Left ventricle myocardium inferior (tissue), 1 donor: ENCODE measurements at places on chromosomes 12 and 14. TPM values are rescaled to one million over a fixed set of nuclear protein-coding genes. Genes with fewer than 3 reads are reported as not detected.

Gene IRAK3
- 4.8 TPM for total RNA-seq

Gene HOXC10
- not detected for total RNA-seq

Gene CMKLR1
- 5.7 TPM for total RNA-seq

Gene KLRG1
- total RNA-seq: 6.9 TPM

Gene KRT77
- total RNA-seq: not detected

Gene BCL2L14
- total RNA-seq: not detected

Gene TMEM233
- 0.11 TPM for total RNA-seq

Gene MYF5
- total RNA-seq: not detected

Gene BDKRB2
- 0.49 TPM for total RNA-seq

Gene DAD1
- 118 TPM for total RNA-seq

Gene PIWIL1
- not detected for total RNA-seq

Gene BCL11B
- total RNA-seq: 0.11 TPM

Gene NRIP2
- total RNA-seq: 1.2 TPM

GRCh38 chr14:76881348-76881747 is 55.1 kb downstream of the LRRC74A start:
- no peak for DNase-seq

GRCh38 chr14:102020058-102020971 is 55.9 kb downstream of the DYNC1H1 start:
- DNase-seq: no peak

DNA sequence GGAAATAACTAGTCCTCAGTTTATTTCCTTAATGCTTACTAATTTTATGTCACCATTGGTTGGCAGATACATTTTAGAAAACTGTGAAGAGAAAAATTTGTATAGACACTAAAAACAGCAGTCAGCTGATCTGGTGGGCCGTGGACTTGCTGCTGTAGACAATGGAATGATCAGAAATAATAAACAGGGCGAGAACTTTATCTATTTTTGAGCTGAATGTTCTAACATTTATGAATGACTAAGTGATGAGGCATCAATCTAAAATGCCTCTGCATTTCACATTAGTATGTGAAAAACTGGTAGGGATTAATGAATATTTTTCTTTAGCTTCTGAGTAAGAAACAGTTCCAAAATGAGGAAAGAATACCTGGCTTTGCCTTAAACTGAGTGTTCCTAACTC is 24.8 kb upstream of the PKP2 start:
- no peak for DNase-seq

DNA sequence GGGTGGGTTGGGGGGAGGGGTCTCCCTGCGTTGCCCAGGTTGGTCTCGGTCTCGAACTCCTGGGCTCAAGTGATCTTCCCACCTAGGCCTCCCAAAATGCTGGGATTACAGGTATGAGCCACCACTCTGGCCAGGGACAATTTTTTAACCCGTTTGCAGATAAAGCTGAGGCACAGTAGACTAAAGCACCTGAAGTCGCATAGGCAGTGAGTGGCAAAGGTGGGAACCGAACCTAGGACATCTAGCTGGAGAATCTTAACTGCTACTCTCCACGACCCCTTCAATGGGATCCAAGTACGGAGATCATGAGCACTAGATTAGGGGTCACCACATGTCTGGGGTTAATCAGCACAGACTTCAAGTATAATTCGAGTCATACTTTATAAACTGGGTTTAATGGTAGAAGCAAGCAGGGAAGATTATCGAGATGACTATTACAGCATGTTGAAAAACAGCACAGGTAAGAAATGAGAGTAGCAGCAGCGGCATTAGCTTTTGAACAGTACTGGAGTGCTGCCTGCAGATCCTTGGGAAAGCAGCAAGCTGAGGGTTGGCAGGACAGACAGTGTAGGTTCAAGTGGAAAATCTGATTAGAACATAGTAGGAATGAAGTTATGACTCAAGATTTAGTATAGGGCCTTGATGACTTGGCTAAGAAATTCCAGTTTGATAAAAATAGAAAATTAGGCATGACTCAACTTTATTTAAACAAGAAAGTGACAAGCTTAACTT is 23.9 kb downstream of the NID2 start:
- DNase-seq: no peak

DNA sequence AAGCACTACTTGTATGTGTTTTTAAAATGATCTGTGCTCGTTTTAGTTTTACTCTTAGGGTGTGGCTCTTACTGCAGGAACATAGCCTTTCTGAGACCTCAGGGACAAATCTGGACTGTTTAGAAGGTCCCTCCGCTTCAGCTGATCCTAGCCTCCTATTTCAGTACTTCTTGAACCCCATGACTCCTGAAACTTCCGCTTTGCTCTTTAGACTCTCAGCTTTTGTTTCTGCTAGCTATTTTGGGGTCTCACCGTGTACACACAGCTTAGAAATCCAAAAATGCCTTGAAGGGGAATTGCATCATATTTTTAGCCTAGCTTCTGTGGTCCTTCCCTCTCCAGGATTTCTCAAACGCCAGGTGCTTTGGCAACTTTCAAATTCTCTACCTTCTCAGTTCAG is 8.3 kb downstream of the OR11G2 start:
- no peak for DNase-seq

GRCh38 chr12:45601390-45601789 is 128.1 kb upstream of the ARID2 start:
- no peak for DNase-seq

GRCh38 chr14:72646861-72647528 is 246.9 kb downstream of the DPF3 start:
- DNase-seq: no peak

- DNase-seq: no peak
Observed at GRCh38 chr12:24714237-24714636, 234.7 kb downstream of the BCAT1 start.

GRCh38 chr14:77590845-77591485 is 25.5 kb downstream of the SPTLC2 start:
- DNase-seq: no peak

DNA sequence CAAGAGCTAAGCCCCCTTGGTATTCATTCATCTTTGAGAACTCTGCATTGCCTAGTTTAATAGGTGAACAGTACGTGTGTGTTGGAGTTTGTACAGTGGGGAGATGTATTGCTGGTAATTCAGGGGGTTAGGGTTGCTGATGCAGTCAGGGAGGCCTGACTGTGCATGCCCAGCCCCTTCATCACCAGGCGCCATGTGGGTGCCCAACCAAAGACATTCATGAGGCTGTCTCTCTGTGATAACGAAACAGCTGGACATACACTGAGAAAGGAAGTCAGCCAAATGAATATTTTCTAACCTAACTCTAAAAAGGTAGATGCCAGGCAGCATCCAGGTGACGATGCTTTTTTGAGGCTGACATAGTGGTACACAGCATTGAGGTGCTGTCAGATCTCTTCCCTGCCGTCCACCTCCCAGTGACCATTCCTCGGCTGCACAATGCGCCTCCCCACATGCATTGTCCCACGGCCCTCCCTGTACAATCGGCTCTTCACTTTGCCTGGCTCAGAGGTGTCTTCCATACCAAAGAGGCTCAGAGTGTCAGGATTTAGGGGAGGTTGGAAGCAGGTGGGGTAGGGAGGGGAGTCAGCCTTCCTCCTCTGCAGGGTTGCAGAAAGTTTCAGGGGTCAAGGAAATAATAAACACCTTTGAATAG is 19.0 kb downstream of the EML1 start:
- no peak for DNase-seq

- no peak for DNase-seq
Observed at GRCh38 chr12:57628280-57629191, 4.5 kb downstream of the B4GALNT1 start.

- peak; percentile 90 for DNase-seq
Observed at GRCh38 chr12:49188201-49188915, 522 bp downstream of the TUBA1A start.

DNA sequence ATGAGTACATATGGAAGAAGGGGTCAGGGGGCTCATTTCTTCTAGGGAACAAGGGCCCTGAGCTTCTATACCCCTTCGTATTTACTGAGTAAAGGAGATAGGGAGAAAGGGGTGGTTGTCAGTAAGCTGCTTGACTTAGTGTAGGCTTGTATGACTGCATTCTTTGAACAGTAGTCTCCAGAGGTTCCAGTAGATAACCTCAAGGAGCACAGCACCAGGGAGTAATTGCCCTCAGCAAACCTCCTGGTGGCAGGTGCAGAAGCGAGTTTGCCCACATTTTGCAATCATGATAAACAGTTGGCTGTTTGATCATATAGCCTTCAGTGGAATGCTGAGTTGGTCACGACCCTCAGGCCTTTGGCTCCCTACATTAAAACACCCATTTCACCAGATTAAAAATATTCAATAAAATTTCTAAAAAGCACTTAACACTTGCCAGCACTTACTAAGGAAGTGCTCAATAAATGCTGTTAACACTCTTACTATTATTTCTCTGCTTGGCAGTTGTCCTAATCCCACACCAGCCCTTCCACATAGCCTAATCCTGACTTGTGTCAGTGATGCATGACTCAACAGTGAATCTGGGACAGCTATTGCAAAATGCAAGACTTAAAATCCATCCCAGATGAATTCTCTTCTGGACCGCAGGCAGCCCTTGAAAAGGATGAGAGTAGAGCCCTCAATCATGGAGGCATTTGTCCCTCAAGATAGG is 3.7 kb upstream of the DHRS4L2 start:
- DNase-seq: no peak

DNA sequence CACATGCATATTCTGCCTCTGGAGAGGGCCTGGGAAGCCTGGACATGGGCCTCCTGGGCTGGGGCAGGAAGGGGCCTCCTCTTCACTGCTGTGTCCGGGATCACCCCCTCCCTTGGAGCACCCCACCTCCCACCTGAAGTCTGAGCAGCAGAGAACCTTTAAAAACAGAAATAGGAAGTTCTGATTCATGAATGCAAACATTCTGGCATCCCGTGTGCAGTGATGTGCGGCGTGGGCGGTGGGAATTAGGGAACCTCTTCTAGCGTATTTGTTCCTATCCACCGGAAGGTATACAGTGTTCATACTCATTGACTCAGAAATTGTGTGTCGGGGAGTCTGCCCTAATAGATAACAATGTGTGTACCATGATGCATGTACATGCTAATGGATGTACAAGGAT is 46.2 kb downstream of the C14orf132 start:
- DNase-seq: no peak

- DNase-seq: no peak
Observed at GRCh38 chr14:77022236-77022852, 6.2 kb downstream of the IRF2BPL start.

- DNase-seq: no peak
Observed at GRCh38 chr12:79267580-79267979, 403.0 kb downstream of the SYT1 start.

DNA sequence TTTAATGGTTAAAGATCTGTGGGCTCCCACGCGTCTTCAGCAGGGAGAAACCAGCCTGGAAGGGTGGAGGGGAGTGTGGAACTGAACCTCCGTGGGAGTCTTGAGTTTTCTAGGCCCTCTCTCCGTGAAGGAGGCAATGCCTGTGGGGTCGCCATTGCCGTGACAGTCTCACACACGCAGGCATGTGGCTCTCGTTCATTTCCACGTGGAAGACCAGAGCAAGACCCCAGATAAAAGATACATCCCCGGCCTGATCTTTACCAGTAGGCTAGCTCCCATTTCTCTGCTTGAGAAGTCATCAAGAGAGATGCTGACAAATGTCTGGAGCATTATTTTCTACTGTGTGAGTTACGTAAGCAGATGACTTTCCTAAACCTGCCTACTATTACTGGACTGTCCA is 491.7 kb upstream of the LMO3 start:
- DNase-seq: no peak

GRCh38 chr14:101927859-101928258 is 36.5 kb upstream of the DYNC1H1 start:
- DNase-seq: peak; percentile 91

DNA sequence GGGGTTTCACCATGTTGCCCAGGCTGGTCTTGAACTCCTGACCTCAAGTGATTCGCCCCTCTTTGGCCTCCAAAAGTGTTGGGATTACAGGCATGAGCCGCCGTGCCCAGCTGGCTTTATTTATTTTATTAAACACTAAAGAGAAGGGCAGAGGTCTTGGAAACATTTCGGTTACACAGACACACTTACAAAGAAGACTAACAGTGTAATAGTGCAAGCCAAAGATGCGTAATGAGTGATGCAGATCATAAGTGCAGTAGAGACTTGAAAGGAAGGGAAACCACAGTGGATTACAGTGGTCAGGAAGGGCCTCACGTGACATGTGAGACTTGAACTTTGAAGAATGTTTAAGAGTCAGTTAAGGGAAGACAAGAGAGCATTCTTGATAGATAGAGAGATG is 33.9 kb upstream of the CDK17 start:
- DNase-seq: no peak

- no peak for DNase-seq
Observed at GRCh38 chr12:80710727-80711449, 3.5 kb downstream of the MYF6 start.

GRCh38 chr12:96343347-96343954 is 56.8 kb downstream of the CDK17 start:
- no peak for DNase-seq

DNA sequence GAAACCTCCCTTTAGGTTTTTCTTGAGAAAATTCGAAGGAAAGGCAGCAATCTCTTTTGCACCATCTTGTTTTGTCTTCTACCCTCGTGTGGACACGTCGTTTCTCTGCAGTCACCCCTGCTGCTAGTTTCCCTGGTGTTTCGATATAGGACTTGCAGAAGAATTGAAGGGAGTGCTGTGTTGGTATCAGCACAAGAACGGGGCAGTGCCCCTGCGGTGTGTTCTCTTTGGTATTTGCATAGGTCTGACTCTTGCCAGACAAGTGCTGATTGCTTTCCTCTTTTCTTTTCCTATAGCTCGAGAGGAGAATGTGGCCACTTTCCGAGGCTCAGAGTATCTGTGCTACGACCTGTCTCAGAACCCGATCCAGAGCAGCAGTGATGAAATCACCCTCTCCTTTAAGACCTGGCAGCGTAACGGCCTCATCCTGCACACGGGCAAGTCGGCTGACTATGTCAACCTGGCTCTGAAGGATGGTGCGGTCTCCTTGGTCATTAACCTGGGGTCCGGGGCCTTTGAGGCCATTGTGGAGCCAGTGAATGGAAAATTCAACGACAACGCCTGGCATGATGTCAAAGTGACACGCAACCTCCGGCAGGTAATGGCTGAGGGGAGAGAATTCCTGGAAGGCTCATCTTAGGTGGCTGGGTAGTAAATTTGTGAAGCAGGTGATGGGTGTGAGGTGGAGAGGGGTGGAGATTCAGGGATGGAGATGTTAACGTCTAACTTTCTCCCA is 474.8 kb downstream of the NRXN3 start:
- no peak for DNase-seq

GRCh38 chr14:71408362-71409030 is 501.2 kb downstream of the PCNX1 start:
- DNase-seq: no peak

GRCh38 chr12:15181017-15181683 is 40.1 kb downstream of the RERG start:
- no peak for DNase-seq

- DNase-seq: no peak
Observed at GRCh38 chr14:72744416-72745120, 149.3 kb downstream of the DPF3 start.

GRCh38 chr12:92478692-92479091 is 224.1 kb upstream of the PLEKHG7 start:
- no peak for DNase-seq

DNA sequence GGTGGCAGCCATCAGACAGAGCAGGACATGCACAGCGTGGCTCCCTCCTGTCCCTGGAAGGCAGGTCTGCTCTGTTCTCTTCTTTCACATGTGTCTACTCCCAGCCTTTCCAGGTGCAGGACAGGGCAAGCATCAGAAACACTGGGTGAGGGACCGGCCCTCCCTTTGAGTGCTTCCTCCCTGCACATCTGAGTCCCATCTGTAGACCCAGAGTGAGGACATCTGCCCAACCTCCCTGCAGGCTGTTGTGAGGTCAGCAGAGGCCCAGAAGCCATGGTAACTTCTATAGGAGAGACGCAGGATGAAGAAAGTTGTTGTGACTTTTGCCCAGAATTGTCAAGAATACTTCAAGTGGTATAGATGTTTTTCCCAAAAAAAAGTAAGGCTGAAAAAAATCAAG is 282.7 kb downstream of the CACNA1C start:
- DNase-seq: no peak
